IgD-negative memory B cell (primary cell): ENCODE measurements at places on chromosomes 5 and 9. TPM values are rescaled to one million over a fixed set of nuclear protein-coding genes. Genes with fewer than 3 reads are reported as not detected.

Gene OR1J2
- not detected for polyA plus RNA-seq

Gene EPB41L4A
- polyA plus RNA-seq = 2.1 TPM

Gene FBXW5
- 108 TPM for polyA plus RNA-seq

Gene COL5A1
- polyA plus RNA-seq = not detected

Gene MCIDAS
- polyA plus RNA-seq = not detected

Gene LCN9
- polyA plus RNA-seq = not detected

Gene FBN2
- polyA plus RNA-seq = not detected

Gene TTC23L
- not detected for polyA plus RNA-seq

Gene SPATA31D4
- not detected for polyA plus RNA-seq

Gene TMC1
- not detected for polyA plus RNA-seq

Gene FOXB2
- polyA plus RNA-seq = not detected

Gene ZNF189
- 3.8 TPM for polyA plus RNA-seq

Gene RFK
- 18.6 TPM for polyA plus RNA-seq
